ENCODE measurements at places on chromosomes 5 and 9. TPM values are rescaled to one million over a fixed set of nuclear protein-coding genes. Genes with fewer than 3 reads are reported as not detected.

GPR21 gene
- polyA plus RNA-seq = not detected

PHYHD1 gene
- 1.1 TPM for polyA plus RNA-seq

- no peak for DNase-seq
Measured at GRCh38 chr9:129252937-129253802, 75.1 kb upstream of the IER5L start.

SPATA31E1 gene
- not detected for polyA plus RNA-seq
